ENCODE measurements at places on chromosomes 5 and 9.

GRCh38 chr5:59275510-59276324, 617.8 kb downstream of the PDE4D start:
- no peak for DNase-seq

GRCh38 chr5:73823508-73823925, 197.5 kb downstream of the ARHGEF28 start:
- DNase-seq = no peak

DNA sequence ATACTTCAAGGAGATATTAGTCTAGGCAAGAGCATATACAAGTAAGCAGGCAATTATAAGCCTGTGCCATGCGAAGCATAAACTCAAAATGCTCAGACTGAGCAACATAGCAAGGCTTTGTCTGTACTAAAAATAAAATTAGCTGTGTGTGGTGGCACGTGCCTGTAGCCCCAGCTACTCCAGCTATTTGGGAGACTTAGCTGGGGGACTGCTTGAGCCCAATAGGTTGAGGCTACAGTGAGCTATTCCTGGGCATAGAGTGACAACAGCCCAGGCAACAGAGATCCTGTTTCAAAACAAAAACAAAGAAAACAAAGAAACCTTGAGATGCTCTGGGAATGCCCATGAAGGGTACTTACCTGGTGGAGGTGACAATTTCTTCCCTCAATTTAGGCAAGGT, 130.5 kb upstream of the ZNF608 start:
- no peak for DNase-seq

DNA sequence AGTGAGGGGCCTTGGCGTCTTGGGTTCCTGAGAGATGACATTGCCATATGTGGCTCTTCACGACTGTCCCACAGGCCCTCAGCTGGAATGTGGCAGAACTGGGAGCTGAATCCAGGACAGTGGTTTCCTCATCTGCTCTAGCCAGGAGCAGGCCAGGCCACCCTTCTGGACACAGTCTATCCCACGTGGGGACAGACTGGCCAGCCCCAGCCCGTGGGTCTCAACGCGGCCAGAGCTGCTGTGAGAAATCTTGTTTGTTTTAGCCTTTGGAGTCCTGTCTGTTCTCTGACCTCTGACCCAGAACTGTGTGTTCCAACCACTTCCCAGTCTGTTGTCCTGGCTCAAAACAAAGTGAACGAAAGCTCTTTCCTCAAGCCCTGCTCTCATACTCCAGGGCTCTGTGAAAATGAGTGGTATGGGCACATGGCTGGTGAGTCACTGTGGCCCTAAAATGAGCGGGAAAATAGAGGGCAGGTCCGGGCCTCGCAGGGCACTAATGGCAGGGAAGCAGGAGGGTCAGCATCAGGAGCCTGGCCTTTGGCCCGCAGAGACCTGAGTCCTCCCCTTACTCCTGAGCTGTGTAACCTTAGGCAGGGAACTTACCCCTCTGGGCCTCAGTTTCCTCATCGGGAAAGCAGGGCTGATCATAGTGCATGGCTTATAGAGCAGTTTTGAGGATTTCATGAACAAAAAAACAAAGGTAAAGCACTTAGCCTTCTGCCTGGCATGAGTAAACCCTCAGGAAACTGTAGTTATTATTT, 34.8 kb upstream of the GLRX start:
- DNase-seq = no peak

DNA sequence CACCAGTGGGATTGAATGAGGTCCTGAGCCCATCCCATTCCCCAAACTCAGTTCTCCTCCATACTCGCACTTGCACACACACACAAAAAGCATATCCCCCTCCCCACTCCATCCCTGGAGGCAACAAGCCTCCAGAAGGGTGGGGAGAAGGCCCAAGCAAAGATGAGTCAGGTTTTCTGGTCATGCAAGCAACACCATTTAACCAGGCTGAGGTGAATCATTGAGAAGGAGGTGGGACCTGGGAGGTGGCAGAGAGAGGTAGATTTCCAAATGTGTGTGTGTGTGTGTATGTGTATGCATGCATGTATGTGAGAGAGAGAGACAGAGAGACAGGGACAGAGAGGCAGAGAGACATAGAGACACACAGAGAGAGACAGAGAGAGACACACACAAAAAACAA, 185.2 kb upstream of the TRIM32 start:
- no peak for DNase-seq

DNA sequence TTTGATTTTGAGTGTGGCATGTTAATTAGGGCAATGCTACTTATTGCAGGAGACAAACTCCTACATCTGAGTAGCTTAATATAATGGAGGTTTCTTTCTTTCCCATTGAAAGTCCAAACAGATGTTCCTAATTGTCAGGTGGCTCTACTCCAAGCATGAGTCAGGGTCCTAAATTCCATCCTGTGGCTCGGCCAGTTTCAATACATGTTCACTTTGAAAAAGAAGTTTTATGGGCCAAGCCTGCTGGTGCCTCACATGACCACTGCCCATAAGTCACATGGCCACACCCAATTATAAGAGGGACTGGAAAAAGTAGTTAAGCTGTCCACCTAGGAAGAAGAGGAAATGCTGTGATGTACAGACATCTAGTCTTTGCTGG, 170.4 kb downstream of the ARRDC3 start:
- no peak for DNase-seq

GRCh38 chr9:123318202-123318601, 37.8 kb upstream of the CRB2 start:
- DNase-seq = no peak

- no peak for DNase-seq
These were observed 29.0 kb downstream of the DCTN4 start for GRCh38 chr5:150729859-150730258.

- DNase-seq = peak; percentile 32
These were observed 24.7 kb downstream of the PSIP1 start for GRCh38 chr9:15485836-15486666.

DNA sequence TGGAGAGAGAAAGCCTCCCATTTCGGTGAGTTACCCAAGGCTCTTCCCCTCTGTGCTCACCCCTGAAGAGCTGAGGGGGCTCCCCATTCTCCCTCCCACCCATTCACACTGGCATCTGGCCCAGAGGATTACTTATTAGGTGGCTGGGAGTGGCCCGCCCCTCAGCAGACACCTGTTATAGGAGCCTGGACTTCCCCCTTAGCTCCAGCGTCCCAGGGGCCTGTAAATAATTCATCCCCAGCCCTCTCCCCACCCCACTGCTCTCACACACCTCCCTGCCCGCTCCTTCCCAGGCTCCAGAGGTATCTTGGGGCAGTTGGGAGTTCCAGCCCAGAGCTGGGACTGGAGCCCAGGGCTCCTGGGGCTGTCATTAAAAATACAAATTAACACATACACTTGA, 11.6 kb upstream of the SLC6A7 start:
- DNase-seq = no peak
